Kasumi-1 (cell line): ENCODE measurements at places on chromosomes 4 and X.

GRCh38 chr4:36979533-36979932, 265.0 kb upstream of the NWD2 start:
- DNase-seq = no peak

DNA sequence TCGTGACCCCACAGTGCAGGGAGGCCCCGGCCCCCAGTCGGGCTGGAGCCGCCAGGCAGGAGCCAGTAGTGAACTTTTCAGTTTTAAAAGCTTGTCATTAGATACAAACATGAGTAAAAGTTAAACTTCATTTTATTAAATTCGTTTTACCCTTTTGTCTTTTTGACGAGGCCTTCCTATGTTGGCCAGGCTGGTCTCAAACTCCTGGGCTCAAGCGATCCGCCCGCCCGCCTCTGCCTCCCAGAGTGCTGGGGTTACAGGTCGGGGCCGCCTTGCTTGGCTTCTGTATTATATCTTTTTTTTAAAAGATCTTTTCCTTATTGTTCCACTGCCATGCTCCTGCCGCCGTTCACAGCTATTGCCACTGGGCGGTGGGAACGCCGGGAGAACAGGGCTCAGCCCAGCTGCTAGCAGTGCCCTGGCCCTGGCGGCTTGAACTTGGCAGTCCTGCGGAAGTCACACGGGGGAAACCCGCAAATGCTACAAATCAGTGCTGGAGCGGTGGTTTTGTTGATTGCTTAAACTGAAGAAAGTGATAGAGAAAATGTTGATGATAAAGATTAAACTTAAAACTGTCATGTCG, 968 bp upstream of the NELFA start:
- DNase-seq = peak; percentile 53

- no peak for DNase-seq
Observed at GRCh38 chrX:30892591-30892990, 3.5 kb upstream of the TAB3 start.

DNA sequence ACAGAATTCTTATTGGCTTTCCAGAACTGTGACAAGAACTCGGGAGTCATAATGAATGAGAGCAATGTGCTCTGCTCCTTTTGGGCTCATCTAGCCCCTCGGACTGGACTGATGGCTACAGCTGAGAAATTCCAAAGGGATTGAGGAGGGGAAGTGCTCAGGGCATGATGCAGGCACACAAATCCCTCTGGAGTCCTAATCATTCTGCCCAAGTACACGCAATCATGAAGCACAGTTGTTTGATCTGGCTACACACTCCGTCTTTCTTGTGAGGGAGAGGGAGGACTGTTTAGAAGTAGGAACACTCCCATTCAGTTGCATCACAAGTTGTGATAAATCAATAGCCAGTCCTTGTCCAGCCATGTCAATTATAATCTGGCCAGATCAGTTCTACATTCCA, 237.5 kb downstream of the COL25A1 start:
- no peak for DNase-seq

DNA sequence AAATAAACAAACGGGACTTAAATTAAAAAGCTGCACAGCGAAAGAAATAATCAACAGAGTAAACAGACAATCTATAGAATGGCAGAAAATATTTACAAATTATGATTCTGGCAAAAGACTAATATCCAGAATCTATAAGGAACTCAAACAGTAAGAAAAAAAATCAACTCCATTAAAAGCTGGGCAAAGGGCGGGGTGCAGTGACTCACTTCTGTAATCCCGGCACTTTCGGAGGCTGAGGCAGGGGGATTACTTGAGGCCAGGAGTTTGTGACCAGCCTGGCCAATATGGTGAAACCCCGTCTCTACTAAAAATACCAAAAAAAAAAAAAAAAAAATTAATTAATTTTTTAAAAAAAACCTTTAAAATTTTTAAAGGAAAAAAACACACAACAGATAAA, 109.0 kb downstream of the ATP11C start:
- DNase-seq = no peak
